ENCODE measurements at places on chromosomes 12 and 14.
A peak's percentile ranks its signal among the peaks of the same experiment; 100 is the strongest.

DNA sequence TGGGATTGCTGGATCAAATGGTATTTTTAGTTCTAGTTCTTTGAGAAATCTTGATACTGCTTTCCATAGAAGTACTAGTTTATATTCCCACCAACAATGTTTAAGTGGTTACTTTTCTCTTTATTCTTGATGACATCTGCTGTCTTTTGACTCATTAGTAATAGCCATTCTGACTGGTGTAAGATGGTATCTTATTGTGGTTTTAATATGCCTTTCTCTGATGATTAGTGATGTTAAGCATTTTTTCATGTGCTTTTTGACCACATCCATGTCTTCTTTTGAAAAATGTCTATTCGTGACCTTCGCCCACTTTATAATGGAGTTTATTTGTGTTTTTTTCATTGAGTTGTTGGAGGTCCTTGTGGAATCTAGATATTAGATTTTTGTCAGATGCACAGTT is 865.7 kb downstream of the SLC6A15 start:
- DNase-seq, result no peak

DNA sequence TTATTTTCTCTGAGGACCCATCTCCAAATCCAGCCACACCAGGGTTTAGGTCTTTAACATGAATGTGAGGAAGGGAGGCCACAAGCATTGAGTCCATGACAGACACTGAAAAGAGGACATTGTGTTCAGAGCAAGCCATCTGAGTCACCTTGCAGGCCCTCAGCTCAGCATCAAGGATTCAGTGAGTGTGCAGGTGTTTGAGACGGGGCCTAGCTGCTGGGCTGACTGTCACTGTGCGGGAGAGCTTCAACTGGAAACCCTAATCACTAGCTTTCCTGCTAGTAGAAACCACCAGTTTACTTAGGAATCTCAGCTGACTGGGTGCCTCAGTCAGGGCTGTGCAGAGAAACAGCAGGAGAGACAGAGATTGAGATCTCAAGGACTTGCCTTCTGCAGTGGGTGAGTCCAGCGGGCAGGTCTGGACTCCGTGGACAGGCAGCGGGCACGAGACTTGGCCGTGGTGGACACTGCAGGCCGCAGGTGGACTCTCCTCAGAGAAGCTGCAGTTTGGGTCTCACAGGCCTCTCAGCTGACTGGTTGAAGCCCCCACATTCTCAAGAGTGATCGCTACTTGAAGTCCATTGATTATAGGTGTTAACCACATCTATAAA is 86.1 kb upstream of the DYNC1H1 start:
- no peak for DNase-seq

DNA sequence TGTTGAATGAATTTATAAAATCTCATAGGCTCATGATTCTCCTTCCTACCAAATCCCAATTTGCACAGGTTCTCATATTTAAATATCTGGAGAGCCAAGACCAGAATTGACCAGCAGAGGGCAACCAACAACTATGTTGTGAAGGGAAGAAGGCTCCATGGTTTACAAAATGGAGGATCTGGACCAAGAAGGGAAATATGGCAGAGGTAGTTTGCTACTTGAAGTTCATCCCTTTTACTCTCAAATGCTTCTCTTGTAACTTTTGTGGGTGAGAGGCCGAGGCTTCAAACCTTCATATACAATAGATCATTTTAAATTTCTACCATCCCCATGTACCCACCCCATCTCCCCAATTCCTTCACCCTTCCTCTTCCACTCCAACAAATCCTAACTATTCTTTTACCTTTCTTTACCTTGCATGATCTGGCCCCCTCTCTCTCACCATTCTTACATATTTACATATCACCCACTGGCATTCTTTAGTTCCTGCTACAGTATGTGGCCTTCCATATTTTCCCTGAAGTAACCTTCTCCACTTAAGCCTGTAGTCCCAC is 3.8 kb upstream of the SMARCC2 start:
- peak; percentile 74 for DNase-seq

- no peak for DNase-seq
Measured at GRCh38 chr14:105061428-105062047, 3.7 kb downstream of the GPR132 start.

DNA sequence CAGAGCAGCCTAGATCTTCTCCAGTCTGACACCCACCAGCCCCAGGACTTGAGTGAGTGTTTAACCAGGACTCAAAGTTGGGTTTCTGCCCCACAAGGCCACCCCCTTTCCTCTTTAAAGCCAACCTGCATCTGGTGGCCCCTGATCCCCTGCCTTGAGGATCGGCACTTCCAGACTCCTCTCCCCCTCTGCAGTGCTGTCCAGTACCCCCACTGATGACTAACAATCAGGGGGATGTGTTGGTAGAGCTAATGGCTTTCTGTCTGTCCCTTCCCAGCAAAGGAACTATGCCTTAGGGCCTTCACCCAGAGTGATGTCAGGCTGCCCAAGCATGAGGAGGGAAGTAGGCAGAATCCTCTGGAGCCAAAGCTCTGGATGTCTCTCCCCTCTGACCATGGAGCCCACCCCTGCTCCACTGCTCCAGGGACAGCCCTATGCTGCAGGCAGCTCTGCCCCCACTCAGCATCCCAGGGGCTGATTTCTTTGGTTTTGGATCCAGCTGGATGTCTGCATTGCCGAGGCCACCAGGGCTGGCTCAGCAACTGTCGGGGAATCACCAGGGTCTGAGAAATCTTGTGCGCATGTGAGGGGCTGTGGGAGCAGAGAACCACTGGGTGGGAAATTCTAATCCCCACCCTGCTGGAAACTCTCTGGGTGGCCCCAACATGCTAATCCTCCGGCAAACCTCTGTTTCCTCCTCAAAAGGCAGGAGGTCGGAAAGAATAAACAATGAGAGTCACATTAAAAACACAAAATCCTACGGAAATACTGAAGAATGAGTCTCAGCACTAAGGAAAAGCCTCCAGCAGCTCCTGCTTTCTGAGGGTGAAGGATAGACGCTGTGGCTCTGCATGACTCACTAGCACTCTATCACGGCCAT is 42.9 kb downstream of the DAD1 start:
- peak; percentile 73 for DNase-seq

- DNase-seq, result no peak
Measured at GRCh38 chr14:78767436-78767835, 597.3 kb downstream of the NRXN3 start.

DNA sequence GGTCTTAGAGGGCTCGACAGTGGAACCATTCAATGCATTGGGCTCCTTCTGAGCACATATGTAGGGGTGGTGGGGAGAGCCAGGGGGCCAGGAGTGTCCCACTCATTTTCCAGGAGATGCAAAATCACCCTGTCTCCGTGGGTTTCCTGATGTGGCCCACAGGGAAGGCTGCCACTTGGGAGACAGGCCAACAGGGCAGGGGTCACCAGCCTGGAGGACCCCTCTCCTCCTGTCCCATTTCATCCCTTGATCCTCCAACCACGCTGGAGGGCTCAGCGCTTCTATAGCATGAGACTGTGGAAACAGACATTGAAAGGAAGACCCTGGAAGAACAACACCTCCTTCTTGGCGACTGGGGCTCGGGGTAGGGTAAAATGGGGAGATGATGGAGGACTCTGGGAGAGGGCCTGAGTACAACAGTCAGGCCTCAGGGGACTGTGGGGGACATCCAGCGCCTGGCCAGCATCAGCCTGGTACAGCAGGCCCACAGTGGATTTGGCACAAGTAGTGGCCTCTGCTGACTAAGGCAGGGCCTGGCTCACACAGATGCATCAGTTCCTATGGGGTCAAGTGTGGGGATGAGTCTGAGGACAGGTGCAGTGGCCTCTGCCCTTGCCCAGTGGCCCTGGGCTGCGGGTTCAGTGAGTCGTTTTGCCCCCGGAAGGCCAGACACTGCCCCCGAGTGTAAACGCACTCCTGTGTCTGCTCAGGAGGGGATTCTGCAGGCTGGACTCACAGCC is 68.0 kb downstream of the PRIMA1 start:
- no peak for DNase-seq

- DNase-seq, result no peak
Measured at GRCh38 chr14:34060651-34060999, 109.8 kb upstream of the EGLN3 start.

GRCh38 chr14:69475194-69475818 is 9.2 kb upstream of the PLEKHD1 start:
- DNase-seq, result no peak

DNA sequence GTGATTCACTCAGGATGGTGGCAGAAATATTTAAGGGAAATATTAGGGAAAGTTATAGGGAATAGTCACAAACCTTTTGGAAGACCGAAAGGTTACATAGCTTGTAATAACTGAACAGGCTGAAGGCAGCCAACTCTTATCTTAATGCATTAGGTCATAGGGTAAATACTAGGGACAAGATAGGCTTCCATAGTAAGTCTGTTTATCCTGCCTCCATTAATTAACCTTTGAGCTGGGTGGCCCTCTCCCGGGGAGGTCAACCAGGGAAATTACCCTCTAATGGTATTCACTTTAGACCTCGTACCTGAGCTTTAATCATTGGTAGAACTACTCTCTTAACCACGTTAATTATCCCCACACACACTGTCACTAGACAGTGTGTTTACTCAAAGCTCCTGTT is 981.8 kb downstream of the SLC16A7 start:
- no peak for DNase-seq

DNA sequence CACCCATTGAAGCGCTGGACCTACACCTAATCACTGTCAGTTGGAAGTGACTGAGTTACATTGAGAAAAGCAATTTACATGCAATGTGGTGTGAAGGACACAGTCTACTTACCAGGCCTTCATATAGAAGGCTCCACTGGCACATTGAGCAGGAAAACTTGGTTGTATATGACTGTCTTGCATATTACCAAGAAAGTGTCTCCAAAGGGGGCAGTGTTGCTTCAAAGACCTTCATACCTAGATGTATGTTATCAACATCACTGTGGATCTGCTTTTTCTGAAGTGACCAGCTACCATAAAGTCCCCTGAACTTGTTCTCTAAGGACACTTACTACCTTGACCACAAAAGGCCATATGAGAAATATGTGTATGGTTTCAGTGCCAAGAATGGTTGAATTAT is 64.1 kb downstream of the NELL2 start:
- DNase-seq, result no peak

DNA sequence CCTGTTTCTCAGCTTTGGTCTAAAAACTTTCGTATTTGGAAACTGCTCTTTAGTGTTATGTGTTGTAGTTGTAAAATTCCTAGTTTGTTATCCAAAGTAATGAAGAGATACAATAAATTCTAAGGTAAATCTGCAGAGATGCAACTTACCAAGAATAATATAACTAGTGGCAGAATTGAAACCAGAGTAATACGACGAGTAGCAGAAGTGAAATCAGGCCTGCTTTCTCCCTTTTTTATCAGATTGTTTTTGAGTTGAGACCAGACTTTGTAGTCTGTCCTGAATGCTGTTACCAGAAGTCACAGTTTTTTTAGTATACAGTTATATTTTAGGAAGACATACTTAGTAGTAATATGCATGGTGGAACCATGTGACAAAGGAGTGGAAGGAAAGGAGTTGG is 12.5 kb downstream of the PAPOLA start:
- no peak for DNase-seq

- no peak for DNase-seq
Measured at GRCh38 chr12:67472539-67472938, 176.0 kb upstream of the DYRK2 start.
